ENCODE measurements at places on chromosomes 5 and 9. TPM values are rescaled to one million over a fixed set of nuclear protein-coding genes. Genes with fewer than 3 reads are reported as not detected.

The ARID3C gene
- 1.6 TPM for total RNA-seq

The DPYSL3 gene
- total RNA-seq, result not detected

The PITX1 gene
- not detected for total RNA-seq

The MEF2C gene
- total RNA-seq, result 0.09 TPM

The DBH gene
- not detected for total RNA-seq

The DNAH5 gene
- total RNA-seq, result not detected

The POLR3G gene
- total RNA-seq, result 11.7 TPM

The TPPP gene
- 0.14 TPM for total RNA-seq

The ACER2 gene
- total RNA-seq, result 1.2 TPM

The NTNG2 gene
- 2.4 TPM for total RNA-seq

The PAEP gene
- total RNA-seq, result not detected

The JAKMIP2 gene
- total RNA-seq, result 0.30 TPM

The TYRP1 gene
- not detected for total RNA-seq

The ALDH1A1 gene
- not detected for total RNA-seq

The TEX48 gene
- total RNA-seq, result not detected

The C9orf50 gene
- total RNA-seq, result 0.41 TPM

The PTGDS gene
- total RNA-seq, result not detected

The SLC6A18 gene
- total RNA-seq, result not detected

The OR1Q1 gene
- not detected for total RNA-seq

The OCLN gene
- 0.58 TPM for total RNA-seq

The LPAR1 gene
- total RNA-seq, result not detected

The ELOVL7 gene
- 2.0 TPM for total RNA-seq

The HAND1 gene
- total RNA-seq, result not detected

The UBE2QL1 gene
- not detected for total RNA-seq

The CDC26 gene
- 47.7 TPM for total RNA-seq

The OBP2B gene
- total RNA-seq, result not detected

The GPRIN1 gene
- 5.1 TPM for total RNA-seq

The PCDHB3 gene
- not detected for total RNA-seq

The PCDHA3 gene
- not detected for total RNA-seq

The LMBRD2 gene
- 12.9 TPM for total RNA-seq

The SNCAIP gene
- not detected for total RNA-seq

The PCDHB15 gene
- total RNA-seq, result not detected

The IFNA6 gene
- total RNA-seq, result not detected

Measured in activated naive CD4-positive, alpha-beta T cell treated with anti-CD3 and anti-CD28 coated beads, Interleukin-2, amount 50 U/mL, for 72 hours (primary cell).